ENCODE measurements at places on chromosomes 2 and 18. TPM values are rescaled to one million over a fixed set of nuclear protein-coding genes. Genes with fewer than 3 reads are reported as not detected.
A peak's percentile ranks its signal among the peaks of the same experiment; 100 is the strongest.

DNAJC5G gene
- total RNA-seq: not detected

DNA sequence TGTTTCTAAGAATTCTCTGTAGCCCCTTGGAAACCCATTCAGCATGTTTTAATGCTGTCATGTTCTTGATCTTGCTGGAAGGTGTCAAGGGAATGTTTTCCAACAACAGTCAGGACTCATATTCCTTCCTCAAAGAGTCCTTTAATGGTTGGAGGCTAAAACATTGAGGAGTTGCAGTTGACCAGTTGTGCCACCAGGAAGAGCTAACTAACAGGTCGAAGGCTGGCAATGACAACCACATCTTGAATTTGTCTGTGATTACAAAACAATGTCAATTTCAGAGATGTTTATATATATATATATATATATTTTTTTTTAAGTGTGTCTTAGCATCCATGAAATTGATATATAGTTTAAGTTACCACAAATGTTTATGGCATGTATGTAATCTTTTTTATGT is 151.5 kb downstream of the INO80D start:
- no peak for ATAC-seq

DNA sequence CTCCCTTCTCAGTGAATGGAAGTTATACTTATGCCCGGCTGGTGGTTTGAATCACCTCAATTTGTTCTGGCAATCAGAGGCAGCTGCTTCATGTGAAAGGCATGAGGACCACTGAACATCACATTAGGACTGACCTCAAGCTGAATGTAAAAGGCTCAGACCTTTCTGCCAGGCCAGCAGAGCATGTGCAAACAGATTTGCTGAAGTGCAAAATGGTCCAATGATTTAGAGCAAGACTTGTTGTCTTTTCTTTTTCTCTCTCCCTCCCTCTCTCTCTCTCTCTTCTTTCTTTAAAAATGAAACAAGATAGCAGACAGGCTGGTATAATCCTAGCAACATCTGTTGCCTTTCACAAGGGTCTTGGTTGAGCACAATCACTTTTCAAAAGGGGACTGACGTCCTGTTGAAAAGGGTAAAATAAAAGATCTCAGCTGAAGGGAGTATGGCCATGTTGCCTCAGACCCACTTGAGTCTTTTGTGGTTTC is 13.3 kb upstream of the CDH7 start:
- peak; percentile 67 for ATAC-seq

DNA sequence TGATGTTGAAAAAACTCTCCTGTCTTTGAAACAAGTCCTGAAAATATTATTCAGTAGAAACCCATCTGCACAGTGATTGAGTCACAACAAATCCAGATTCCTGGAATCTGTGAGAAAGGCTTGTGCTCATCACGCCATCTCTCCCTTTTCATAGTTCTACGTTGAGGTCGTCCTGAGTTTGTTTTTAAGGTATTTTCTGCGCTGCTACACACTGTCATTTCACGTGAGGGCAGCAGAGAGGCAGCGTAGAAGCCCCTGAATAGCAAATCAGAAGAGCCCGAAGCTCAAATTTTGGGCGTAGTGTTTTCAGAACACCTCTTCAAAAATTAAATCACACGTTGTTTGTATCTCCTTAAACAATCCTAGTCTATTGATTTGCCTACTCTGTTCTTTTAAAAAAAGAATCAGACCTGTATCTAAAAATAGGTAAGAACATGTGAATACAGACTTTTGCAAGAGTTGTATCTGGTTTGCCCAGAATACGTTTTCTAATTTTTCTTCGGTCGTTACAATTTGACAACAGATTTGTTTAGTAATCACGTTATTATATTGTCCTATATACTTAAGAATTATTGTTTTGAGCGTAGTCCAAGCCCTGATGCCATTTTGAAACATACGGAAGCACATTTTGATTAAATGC is 61.6 kb upstream of the SLC38A11 start:
- peak; percentile 48 for ATAC-seq
